ENCODE measurements at places on chromosomes 12 and 14. TPM values are rescaled to one million over a fixed set of nuclear protein-coding genes. Genes with fewer than 3 reads are reported as not detected.

The COCH gene
- 5.4 TPM for total RNA-seq

The MGP gene
- total RNA-seq, result 236 TPM

The ACVRL1 gene
- 81.4 TPM for total RNA-seq

The GPN3 gene
- total RNA-seq, result 19.0 TPM

The CHMP4A gene
- 114 TPM for total RNA-seq

The KRT4 gene
- not detected for total RNA-seq

The RPS6KL1 gene
- 3.6 TPM for total RNA-seq

The AQP2 gene
- total RNA-seq, result not detected

The PARPBP gene
- total RNA-seq, result 3.9 TPM

The NOVA1 gene
- total RNA-seq, result 104 TPM

The ACOT6 gene
- not detected for total RNA-seq

The SLCO1B1 gene
- not detected for total RNA-seq

The SERPINA12 gene
- not detected for total RNA-seq

The C1R gene
- total RNA-seq, result 273 TPM

The TULP3 gene
- total RNA-seq, result 20.7 TPM

The CHD8 gene
- 46.9 TPM for total RNA-seq

The NKX2-1 gene
- not detected for total RNA-seq

All from subcutaneous adipose tissue (tissue), 4 donors.